CD4-positive, alpha-beta memory T cell (primary cell): ENCODE measurements at places on chromosomes 16 and 17.

DNA sequence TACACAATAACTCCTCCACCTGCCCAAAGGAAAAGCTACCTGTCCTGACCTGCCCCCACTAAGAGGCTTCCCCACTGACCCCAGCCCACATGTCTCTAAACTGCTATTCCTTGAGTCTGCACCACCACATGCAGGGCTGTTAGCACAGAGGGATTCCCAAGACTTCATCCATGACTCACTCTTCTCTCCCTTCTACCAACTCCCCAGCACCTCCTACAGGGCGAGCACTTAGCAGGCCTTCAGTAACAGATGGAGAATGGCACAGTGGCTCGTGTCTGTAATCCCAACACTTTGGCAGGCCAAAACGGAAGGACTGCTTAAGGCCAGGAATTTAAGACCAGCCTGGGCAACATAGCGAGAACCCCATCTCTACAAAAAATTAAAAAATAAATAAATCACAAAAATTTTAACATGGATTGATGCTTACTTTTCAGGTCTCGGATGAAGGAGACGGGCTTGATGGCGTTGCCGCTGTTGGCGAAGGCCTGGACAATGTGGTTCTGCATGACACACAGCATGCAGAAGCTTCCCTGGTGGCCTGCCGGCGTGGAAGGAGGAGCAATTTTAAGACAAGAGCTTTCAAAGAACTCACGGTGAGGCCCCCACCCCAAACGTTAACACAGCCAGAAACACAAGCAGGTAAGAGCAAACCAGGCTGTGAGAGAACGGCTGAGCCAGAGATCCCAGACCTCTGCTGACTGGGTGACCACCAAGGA, 12.0 kb downstream of the USP36 start:
- peaks cover 78% of the 10 kb centered on the region for H3K36me3 ChIP-seq
- no peak for DNase-seq
- no peak overlapping the region for H3K4me3 ChIP-seq
- H3K4me1 ChIP-seq = no peaks in the 10 kb centered on the region
- H3K27ac ChIP-seq = no peak overlapping the region

GRCh38 chr16:85273293-85273692, 161.0 kb upstream of the CIBAR2 start:
- no peaks in the 10 kb centered on the region for H3K27me3 ChIP-seq
- no peaks in the 10 kb centered on the region for H3K36me3 ChIP-seq
- no peaks in the 10 kb centered on the region for H3K4me1 ChIP-seq
- H3K4me3 ChIP-seq = no peak overlapping the region
- no peak for DNase-seq

- no peak overlapping the region for H3K4me3 ChIP-seq
- H3K4me1 ChIP-seq = no peaks in the 10 kb centered on the region
- no peak overlapping the region for H3K27ac ChIP-seq
- DNase-seq = no peak
- no peaks in the 10 kb centered on the region for H3K36me3 ChIP-seq
- H3K27me3 ChIP-seq = no peaks in the 10 kb centered on the region
Observed at GRCh38 chr16:11966173-11966572, 1.2 kb downstream of the TNFRSF17 start.

GRCh38 chr17:29563816-29564215, 3.0 kb downstream of the ABHD15 start:
- H3K36me3 ChIP-seq = peaks cover 9% of the 10 kb centered on the region
- no peak overlapping the region for H3K27ac ChIP-seq
- DNase-seq = no peak
- no peaks in the 10 kb centered on the region for H3K27me3 ChIP-seq
- H3K4me3 ChIP-seq = no peak overlapping the region

DNA sequence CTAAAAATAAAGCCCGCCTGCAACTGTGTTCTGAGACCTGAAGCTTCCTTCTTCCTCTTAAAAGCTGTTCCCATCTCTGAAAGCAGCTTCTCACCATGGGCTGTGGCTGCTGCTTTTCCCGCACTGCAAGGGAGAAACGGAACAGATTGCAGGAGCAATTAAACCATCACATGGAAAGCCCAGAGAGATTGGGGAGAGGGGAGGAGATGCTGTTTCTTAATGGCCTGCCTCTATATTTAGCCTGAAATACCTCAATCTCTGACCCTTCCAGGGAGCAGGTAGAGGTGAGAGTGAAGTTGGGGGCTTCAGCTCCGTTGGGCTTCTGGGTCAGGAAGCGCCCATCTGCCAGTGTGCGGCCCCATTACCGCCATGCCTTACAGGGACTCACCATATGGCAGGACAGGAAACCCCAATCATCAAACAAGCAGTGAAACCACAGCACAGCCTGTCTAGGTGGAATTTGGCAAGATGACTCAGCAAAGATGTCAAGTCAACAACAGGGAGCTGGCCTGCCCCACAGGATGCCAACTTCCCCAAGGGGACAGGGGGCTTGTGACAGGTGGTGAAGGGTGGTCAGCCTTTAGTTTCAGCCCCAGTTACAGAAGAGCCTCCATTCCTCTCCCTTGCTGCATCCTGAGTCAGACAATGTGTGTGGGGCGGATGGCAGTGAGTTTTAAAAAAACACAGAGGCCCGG, 286.6 kb upstream of the CCL2 start:
- no peaks in the 10 kb centered on the region for H3K27me3 ChIP-seq
- H3K27ac ChIP-seq = no peak overlapping the region
- DNase-seq = no peak
- no peak overlapping the region for H3K4me3 ChIP-seq

DNA sequence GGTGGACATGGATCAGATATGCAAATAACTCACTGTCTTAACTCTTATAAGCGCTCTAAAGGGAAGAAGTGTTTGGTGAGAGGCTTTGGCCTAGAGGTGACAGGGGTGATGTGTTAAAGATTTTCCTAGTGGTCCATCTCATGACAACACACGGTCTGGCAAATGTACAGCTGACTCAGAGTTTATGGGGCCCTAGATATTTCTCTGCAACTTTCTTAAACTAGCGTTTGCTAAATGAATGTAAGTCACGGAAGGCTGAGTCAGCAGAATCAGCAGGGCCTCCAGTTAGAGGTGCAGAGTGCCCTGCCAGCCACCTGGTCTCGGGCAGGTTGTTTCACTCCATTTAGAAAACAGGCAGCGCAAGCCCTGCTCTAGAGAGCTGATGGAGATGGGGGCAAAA, 40.1 kb downstream of the CLEC16A start:
- H3K36me3 ChIP-seq = peaks cover under 1% of the 10 kb centered on the region
- no peaks in the 10 kb centered on the region for H3K27me3 ChIP-seq
- no peak overlapping the region for H3K4me3 ChIP-seq
- DNase-seq = no peak
- peaks cover 38% of the 10 kb centered on the region for H3K4me1 ChIP-seq
- H3K27ac ChIP-seq = no peak overlapping the region

DNA sequence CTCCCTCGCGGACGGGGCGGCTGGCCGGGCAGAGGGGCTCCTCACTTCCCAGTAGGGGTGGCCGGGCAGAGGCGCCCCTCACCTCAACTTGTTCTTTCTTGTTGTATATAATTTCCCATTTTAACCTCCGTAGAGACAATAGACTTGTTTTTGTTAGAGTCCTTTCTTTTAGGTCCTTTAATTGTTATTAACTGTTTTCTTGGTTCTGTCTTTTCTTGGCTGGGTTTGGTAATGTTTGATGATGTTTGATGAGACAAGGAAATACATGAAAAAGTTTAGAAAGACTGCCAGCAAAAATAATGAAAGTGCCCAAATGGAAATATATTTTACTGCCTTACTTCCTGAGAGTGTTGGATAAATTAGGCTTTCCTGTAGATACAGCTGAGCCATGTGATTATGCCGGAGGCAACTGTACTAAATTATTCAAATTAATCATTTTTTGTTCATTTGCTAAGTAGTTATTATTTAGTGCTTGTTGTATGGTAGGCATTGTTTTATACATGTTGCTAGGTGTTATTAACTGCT, 30.9 kb downstream of the PRPSAP2 start:
- peaks cover 10% of the 10 kb centered on the region for H3K36me3 ChIP-seq
- DNase-seq = no peak
- no peak overlapping the region for H3K4me3 ChIP-seq
- H3K27ac ChIP-seq = no peak overlapping the region
- no peaks in the 10 kb centered on the region for H3K27me3 ChIP-seq

DNA sequence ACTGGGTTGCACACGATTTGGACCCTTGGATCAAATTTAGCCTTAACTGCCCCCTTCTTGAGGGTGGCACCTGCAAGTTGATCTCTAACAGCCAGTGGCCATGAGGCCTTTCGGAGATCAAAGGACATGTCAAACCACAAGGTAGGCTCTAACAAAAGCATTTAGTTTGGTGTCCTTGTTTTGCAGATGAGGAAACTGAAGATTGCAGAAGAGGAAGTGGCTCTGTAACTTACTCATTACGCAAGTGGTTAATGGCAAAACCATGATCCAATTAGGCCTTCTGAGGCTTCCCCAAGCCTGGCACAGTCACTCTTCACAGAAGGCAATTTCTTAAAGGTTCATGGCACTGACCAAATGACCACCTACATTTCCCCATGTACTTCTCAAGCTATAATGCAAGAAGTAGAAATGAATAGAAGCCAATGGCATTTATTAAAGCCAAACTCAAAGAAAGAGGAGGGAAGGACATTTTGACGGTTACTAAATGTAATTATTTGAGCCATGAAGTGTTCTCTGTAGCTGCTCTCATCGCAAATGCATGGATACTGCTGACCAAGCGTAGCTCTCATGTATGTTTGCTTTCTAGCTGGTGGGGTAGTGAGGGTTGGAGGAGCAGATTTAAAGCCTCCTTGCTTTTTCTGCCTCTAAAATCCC, 32.8 kb upstream of the ABCC12 start:
- H3K4me3 ChIP-seq = no peak overlapping the region
- no peaks in the 10 kb centered on the region for H3K4me1 ChIP-seq
- no peak overlapping the region for H3K27ac ChIP-seq
- no peaks in the 10 kb centered on the region for H3K27me3 ChIP-seq
- DNase-seq = no peak

GRCh38 chr16:12740986-12741610, 62.6 kb downstream of the CPPED1 start:
- H3K36me3 ChIP-seq = no peaks in the 10 kb centered on the region
- H3K4me1 ChIP-seq = no peaks in the 10 kb centered on the region
- H3K27me3 ChIP-seq = no peaks in the 10 kb centered on the region

DNA sequence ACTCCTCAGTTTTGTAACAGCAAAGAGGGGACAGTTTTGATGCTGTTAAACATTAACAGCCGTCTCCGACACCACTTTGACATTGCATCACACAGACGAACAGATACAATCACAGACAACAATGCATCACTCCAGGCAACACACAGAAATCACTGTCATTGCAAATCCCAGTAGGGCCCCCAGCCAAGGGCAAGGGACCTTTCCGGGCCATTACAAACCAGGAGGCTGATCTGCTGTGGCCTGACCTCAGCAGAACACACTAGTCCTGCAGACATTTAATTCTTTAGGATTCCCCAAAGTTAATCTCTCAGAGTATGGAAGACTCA, 136.2 kb upstream of the RCVRN start:
- no peaks in the 10 kb centered on the region for H3K27me3 ChIP-seq
- no peaks in the 10 kb centered on the region for H3K36me3 ChIP-seq
- no peak overlapping the region for H3K4me3 ChIP-seq
- no peaks in the 10 kb centered on the region for H3K4me1 ChIP-seq

DNA sequence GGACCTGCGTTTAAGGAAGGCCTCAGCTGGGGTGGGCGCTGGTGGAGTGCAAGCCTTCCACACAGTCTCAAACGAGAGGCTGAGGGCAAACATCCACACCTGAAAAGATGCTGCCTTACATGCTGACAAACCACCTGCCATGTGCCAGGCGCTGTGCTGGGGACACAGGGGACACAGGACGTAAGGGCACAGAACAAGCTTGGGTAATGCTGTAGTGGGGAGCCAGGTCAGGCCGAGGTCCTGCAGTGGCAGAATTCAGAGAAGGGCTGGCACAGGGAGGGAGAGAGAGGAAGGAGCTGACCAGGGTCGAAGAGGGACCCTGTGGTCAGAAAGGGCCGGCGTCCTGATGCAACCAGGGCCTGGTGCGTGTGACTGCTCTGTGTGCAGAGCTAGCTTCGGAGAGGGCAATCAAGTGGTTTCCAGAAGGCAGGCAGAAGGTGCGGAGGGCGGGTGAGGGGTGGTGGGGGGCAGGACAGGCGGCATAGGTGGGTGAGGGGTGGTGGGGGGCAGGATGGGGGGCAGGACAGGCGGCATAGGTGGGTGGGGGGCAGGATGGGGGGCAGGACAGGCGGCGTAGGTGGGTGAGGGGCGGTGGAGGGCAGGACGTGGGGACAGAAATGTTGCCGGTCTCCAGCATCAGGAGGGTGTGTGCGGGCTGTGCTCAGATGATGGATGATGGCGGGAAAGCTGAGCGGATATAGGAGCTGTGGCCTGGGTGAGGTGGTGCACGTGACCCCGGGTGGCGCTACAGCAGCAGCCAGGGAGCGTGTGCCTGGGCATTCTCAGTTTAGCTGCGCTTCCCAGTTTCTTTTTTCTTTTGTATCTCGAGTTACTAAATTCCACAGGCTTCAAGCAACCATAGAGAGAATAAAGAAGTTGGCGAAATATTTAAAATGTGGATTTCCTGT, 18.8 kb downstream of the TELO2 start:
- DNase-seq = no peak
- H3K27ac ChIP-seq = no peak overlapping the region
- no peaks in the 10 kb centered on the region for H3K4me1 ChIP-seq
- H3K27me3 ChIP-seq = no peaks in the 10 kb centered on the region
- no peaks in the 10 kb centered on the region for H3K36me3 ChIP-seq

DNA sequence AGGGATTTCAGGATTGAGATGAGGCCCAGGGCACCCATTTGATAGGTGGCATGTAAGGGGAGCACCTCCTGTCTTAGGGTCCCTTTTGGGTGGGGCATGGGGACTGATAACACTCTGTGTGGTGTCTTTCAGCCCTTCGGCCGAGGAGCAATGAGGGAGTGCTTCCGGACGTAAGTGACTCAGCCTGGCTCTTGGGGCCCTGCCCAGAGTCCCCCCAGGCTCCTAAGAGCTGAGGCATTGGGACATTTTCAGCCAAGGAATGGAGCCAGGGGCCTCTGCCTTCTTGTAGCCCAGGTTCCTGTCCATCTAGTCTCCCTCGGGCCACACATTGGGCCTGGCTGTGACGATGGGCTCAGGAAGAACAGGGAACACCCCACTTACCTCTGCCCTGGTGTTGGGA, 44.4 kb downstream of the EEF2K start:
- no peak for DNase-seq
- H3K27me3 ChIP-seq = no peaks in the 10 kb centered on the region
- no peak overlapping the region for H3K27ac ChIP-seq
- peaks cover 8% of the 10 kb centered on the region for H3K36me3 ChIP-seq
- H3K4me3 ChIP-seq = no peak overlapping the region
- H3K4me1 ChIP-seq = no peaks in the 10 kb centered on the region

DNA sequence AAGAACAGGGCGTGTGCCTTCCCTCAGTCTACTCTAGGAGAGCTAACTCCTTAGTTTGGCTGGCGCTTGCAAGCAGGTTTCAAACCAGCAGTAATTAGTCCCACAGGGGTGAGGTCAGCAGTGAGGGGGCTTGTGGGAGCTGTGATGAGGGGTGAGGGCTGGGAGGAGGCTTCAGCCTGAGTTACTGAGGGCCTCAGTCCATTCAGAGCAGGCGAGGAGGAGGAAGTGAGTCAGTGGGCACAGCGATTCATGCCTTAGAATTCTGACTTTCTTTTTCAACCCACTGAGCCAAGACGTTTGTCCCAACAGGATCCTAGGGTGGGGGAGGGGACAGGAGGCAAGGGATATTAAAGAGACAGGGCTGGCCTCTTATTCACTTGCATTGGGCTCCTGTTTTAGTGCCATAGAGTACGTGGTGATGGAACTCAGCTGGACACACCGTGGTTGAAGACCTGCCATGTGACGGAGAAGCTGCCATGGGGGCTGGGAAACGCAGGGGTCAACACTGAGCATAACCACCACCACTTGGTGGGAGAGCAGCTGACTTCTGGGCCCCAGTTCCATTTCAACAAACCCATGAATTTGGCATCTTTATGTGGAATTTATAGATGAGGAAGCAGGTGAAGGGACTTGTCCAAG, 8.3 kb upstream of the ITGA3 start:
- H3K4me1 ChIP-seq = no peaks in the 10 kb centered on the region
- no peak for DNase-seq
- H3K4me3 ChIP-seq = no peak overlapping the region
- no peak overlapping the region for H3K27ac ChIP-seq
